Germinal center (tissue), 1 donor: ENCODE measurements at places on chromosomes 2 and 18.

- DNase-seq, result no peak
These were observed 20.3 kb downstream of the ADCYAP1 start for GRCh38 chr18:924987-925386.

- DNase-seq, result no peak
These were observed 2.0 kb downstream of the IKZF2 start for GRCh38 chr2:213149294-213149875.

- DNase-seq, result no peak
These were observed 1383.2 kb downstream of the LRP1B start for GRCh38 chr2:140747665-140748064.

- no peak for DNase-seq
These were observed 290.3 kb upstream of the CCDC68 start for GRCh38 chr18:55249550-55249949.

DNA sequence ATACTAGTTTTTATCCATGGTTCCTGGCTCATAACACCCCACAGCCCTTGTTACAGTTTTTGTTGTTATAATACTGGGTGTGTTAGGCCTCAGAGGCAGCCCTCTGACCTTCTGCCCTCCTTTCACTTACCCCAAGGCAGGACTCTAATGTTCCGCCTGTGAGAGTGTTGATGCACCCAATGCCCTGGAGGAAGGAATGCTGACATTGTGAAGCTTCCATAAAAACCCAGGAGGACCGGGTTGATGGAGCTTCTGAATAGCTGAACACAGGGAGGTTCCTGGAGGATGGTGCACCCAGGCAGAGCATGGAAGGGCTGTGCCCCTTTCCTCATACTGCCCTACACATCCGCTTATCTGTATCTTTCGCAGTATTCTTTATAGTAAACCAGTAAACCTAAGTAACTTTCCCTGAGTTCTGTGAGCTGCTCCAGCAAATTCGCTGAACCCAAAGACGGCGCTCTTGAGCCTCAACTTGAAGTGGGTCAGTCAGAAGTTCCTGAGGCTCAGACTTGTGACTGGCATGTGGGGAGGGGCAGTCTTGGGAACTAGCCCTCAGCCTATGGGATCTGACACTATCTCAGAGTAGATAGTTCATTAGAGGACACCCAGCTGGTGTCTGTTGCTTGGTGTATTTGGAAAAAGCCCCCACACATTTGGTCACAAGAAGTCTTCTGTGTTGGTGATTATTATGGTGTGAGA, 10.4 kb downstream of the STON1 start:
- no peak for DNase-seq

DNA sequence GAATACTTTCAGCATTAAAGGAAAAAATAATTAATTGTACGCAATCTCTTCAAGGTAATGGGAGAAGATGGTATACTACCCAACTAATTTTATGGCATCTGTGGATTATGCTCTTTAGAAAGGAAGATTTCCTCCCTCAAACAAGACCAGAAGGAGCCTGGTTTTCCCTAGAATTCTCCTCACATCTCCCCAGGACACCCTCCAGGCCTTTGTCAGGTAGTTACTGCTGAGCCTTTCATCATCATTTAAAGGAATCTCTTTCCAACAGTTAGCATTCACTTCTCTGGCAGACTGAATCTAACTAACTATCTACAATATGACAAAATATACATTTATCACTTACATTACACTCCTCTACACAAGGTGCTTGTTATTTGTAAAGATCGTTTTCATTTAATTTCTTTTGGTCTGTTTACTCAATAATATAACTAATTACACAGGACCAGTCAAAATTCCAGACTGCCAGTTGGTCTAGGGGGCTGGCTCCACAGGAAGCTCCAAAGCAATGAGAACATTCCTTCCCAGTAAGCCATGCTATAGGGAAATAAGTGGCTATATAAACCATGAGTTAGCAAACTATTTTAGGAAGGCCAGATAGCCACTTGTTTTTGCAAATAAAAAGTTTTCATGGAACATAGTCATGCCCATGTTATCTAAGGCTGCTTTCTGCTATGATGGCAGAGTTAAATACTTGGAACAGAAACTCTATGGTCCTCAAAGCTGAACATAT, 19.1 kb downstream of the ZNF24 start:
- DNase-seq, result no peak

GRCh38 chr2:75798569-75798968, 87.9 kb upstream of the GCFC2 start:
- DNase-seq, result no peak

DNA sequence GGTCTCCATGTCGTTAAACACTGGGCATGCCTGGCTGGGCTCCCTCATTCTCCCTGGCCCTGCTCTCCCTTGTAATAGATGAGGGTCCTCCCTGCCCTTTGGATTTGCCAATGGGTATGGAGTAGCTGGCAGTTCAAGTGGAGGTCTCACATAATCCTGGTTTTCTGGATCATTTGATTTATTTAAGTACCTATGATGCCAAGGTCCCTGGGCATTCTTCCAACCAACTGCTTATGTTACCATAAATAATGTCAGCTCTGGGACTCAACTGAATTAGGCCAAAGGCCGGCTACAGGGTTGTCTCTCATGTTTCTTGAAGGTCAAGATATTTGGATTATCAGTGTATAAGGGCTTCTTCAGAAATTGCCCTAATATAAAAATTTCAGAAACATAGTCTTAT, 104.9 kb upstream of the LYPD6 start:
- no peak for DNase-seq

GRCh38 chr18:42187611-42188380, 232.8 kb downstream of the PIK3C3 start:
- DNase-seq, result no peak

DNA sequence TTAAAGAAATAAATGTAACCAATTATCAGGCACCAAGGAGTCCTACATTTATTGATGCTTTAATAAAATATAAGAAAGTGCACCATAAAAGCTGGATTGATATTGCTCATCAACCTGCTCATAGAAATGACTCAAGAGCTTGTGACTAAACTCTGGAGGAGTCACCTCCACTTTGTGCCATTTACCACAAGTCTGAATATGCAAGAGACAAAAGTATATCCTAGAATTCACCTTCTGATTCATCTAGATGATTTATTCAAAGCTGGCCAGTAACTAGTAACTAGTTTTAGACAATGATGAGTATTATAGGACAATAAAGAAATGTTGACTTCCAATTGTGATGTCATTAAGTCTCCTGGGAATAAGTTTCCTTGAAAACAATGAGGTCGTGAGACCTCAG, 146.0 kb upstream of the SOX11 start:
- DNase-seq, result no peak

DNA sequence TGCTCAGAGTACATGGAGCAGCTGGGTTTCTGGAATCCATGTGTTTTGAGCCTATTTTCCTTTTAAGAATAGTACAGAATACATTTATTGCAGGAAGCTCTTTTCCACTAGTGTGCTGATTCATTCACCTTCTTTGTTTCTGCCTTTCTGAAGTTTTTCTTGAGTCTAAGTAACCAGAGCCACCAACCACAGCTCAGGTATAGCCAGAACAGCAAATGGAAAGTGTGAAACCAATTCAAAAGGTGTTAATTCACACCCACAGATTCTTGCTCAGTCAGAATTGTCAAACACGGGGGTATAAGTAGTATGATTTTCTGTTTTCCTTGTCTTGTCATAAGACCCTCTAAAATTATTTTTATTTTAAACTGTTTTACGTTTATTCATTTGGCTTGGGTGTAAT, 75.9 kb upstream of the DYNAP start:
- no peak for DNase-seq

GRCh38 chr2:64951306-64951953, 37.8 kb upstream of the SLC1A4 start:
- peak; percentile 34 for DNase-seq

- no peak for DNase-seq
These were observed 1072.1 kb upstream of the FANCL start for GRCh38 chr2:59312967-59313940.

DNA sequence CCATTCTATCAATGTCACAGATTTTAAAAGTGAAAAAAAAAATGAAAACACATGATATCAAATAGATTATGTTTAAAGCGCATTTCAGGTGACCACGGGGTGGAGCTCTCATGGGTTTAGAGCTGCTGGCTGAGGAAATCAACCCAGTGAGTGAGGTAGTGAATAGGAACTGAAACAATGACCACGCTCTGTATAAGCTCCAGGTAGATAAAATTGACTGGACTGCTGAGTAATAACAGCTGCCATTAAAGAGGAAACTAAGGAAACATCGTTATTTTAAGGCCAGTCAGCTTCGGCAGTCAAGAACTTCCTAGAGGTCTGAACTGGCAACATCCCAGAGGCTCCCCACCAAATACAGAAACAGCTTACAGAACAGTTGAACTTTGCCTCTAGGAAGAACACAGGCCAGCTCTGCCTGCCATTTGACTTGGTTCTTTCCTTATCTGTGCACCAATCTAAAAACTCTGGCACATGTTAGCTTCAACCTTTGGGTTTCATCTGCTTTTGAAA, 185.9 kb downstream of the PDE1A start:
- peak; percentile 44 for DNase-seq

DNA sequence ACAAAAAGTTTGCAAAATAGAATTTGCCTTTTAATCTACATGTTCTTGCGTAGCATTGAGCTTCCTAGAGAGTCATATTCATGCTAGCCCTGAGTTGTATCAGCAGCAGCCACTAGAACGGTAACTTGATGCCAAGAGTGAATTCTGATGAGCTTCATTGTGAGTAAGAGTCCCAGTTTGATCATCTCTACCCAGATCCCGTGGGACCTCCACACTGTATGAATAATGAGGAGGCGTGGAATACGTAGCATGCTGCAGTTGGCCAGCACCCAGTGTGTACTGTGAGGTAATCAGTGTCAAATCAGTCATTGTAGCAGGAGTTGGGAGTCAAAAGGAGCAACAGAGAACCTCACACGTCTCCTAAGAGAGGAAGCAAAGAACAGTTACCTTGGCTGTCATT, 197.9 kb downstream of the NEDD4L start:
- DNase-seq, result no peak

- no peak for DNase-seq
These were observed 335.7 kb upstream of the UBE2E3 start for GRCh38 chr2:180644709-180645108.

DNA sequence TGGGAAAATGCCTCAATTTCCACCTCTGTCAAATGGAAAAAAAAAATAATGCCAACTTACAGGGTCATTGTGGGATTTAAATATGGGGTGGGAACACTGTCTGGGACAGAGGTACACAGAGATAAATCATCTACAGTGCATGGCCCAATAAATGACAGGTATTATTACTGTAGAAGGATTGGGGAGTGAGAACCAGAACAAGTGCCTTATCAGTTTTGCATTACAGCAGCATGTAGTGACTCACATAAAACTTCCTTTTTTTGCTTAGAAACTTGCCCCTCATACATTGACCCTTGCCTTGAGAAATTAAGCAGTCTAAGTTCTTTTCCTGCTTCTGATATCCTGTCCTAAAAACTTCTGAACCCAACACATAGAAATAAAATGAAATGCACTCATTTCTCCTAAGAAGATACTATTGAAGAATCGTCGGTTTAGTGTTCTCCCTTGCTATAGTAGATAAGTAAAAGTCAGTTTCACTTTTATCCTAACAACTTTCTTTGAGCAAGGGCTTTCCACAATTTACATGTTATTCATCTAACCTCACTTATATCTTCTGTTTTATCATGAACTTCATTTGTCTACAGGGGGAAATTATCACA, 121.0 kb upstream of the HAAO start:
- DNase-seq, result no peak

- no peak for DNase-seq
These were observed 22.3 kb upstream of the B3GNT7 start for GRCh38 chr2:231373184-231373583.

DNA sequence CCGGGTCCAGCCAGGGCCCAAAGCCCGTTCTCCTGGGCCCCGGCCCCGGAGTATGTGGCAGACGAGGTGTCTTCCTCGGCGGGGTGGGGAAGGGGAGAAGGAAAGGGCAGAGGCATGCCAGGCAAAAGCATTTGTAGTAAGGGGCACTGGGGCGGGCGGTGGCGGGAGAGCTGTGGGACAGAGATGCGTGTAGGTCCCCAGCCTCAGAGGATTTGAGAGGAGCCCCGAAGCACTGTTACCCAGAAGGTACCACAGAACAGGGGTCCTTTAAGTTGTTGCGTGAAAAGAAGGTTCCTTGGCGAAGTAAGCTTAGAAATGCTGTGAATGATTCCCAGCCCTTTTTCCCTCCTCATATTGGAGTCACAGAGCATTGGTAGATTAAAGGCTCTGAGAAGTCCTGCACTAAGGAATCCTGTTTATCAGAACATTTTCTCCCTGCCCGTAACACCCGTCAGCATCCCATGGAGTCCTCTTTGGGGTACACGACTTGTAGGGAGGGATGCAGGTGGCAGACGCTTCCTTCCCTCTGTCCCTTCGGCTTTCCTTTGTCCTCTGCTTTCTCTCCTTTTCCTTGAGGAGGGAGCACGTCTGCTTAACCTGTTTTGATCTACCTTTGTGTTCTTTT, 12.5 kb downstream of the GAREM2 start:
- no peak for DNase-seq

- no peak for DNase-seq
These were observed 91.3 kb upstream of the TMEM17 start for GRCh38 chr2:62597323-62597722.

DNA sequence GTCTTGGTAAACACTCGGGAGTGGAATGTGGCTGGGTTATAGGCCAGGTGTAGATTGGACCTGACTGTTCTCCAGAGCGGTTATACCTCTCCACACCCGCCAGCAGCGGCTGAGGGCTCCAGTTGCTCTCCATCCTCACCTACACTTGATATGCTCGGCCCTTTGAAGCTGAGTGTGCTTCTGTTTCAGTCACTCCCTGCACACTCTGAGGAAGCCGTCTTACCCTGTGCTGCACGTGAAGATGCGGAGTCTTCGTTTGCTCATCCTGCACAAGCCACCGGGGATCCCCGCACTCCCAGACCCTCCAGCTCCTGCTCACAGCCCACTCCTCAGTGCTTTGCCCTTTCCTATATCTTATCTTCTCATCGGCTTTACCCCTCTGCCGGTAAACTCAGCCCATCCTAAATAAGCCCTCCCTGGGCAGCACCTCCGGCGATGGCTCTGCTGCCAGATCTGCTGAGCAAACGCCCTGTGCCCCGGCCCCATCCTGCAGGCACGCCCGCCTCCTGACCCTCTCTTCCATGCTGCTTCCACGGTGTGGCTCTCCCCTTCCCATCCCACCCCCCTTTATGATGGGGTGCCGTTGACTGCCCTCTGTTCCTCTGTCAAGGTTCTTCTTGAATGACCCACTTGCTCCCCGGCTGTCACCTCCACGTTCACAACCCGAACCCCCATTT, 47.3 kb upstream of the ODC1 start:
- DNase-seq, result no peak

- no peak for DNase-seq
These were observed 40.6 kb downstream of the XRCC5 start for GRCh38 chr2:216149741-216150140.

GRCh38 chr2:1986598-1986997, 242.3 kb upstream of the PXDN start:
- no peak for DNase-seq

DNA sequence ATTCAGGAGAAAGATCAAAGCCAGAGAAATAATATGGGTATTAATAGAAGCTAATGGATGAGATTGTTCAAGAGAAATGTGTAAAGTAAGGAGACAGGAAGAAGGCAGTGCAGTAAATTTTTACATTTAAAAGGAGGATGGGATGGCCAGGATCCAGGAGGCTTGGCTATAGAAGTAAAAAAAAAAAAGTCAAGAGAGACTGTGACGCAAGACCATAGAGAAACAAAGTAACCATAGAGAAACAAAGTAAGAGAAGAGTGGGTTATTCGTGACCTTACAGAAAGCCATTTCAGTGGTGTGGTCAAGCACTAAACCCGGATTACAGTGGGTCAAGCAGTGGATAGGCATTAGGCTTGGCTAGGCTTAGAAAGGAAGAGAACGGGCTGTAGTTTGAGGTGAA, 10.5 kb upstream of the FAM171B start:
- DNase-seq, result no peak
